Endothelial cell of umbilical vein (primary cell): ENCODE measurements at places on chromosomes 4 and X. TPM values are rescaled to one million over a fixed set of nuclear protein-coding genes. Genes with fewer than 3 reads are reported as not detected.
A peak's percentile ranks its signal among the peaks of the same experiment; 100 is the strongest.

GRCh38 chr4:138297743-138298405 lies 55.7 kb upstream of the SLC7A11 start:
- no peaks in the 10 kb centered on the region for H3K4me1 ChIP-seq
- H3K4me3 ChIP-seq: no peak overlapping the region
- no peak overlapping the region for H3K27ac ChIP-seq
- DNase-seq: no peak

The NUDT10 gene
- not detected in 2 replicates for total RNA-seq

- no peak overlapping the region for H3K4me3 ChIP-seq
- H3K27me3 ChIP-seq: no peaks in the 10 kb centered on the region
- no peaks in the 10 kb centered on the region for H3K4me1 ChIP-seq
- H3K36me3 ChIP-seq: no peaks in the 10 kb centered on the region
- H3K27ac ChIP-seq: no peak overlapping the region
Observed at GRCh38 chr4:105208561-105208960, 61.9 kb downstream of the TET2 start.

GRCh38 chrX:69603566-69604194 lies 12.2 kb upstream of the EDA start:
- H3K27ac ChIP-seq: no peak overlapping the region
- no peak overlapping the region for H3K4me3 ChIP-seq
- H3K36me3 ChIP-seq: no peaks in the 10 kb centered on the region
- DNase-seq: no peak
- no peaks in the 10 kb centered on the region for H3K27me3 ChIP-seq

- H3K27ac ChIP-seq: no peak overlapping the region
- H3K36me3 ChIP-seq: no peaks in the 10 kb centered on the region
- no peaks in the 10 kb centered on the region for H3K27me3 ChIP-seq
- H3K4me3 ChIP-seq: no peak overlapping the region
- no peaks in the 10 kb centered on the region for H3K4me1 ChIP-seq
- no peak for DNase-seq
Observed at GRCh38 chr4:11814758-11815157, 386.1 kb upstream of the HS3ST1 start.

- H3K36me3 ChIP-seq: no peaks in the 10 kb centered on the region
- peak; percentile 54 for DNase-seq
- H3K27ac ChIP-seq: peak overlapping the region; percentile 90
- H3K4me1 ChIP-seq: peaks cover 33% of the 10 kb centered on the region
- no peaks in the 10 kb centered on the region for H3K27me3 ChIP-seq
Observed at GRCh38 chrX:40148385-40149285, 50.9 kb upstream of the BCOR start.

The SCD5 gene
- total RNA-seq: 35.8 and 38.4 TPM in 2 replicates

The GABRB1 gene
- total RNA-seq: not detected in 2 replicates

DNA sequence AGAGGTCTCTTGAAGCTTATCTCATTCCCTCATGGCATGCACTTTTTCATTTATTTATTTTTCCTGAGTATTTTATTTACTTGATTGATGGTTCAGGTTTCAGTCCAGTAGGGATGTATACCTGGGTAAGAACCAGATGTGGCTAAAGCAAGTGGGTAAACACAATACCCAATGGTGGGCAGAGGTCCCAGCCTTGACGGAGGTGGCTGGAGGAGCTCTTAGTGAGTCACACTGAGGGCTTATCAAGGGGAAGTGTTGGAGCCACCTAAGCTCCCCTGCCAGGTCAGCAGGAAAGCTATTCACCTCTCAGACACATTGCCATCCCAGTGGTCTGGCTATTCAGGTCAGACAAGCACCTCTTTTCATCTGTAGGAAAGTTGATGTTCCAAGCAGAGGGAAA lies 236.2 kb upstream of the MAGEB16 start:
- no peak overlapping the region for H3K27ac ChIP-seq
- H3K4me3 ChIP-seq: no peak overlapping the region
- H3K36me3 ChIP-seq: no peaks in the 10 kb centered on the region
- H3K4me1 ChIP-seq: no peaks in the 10 kb centered on the region

DNA sequence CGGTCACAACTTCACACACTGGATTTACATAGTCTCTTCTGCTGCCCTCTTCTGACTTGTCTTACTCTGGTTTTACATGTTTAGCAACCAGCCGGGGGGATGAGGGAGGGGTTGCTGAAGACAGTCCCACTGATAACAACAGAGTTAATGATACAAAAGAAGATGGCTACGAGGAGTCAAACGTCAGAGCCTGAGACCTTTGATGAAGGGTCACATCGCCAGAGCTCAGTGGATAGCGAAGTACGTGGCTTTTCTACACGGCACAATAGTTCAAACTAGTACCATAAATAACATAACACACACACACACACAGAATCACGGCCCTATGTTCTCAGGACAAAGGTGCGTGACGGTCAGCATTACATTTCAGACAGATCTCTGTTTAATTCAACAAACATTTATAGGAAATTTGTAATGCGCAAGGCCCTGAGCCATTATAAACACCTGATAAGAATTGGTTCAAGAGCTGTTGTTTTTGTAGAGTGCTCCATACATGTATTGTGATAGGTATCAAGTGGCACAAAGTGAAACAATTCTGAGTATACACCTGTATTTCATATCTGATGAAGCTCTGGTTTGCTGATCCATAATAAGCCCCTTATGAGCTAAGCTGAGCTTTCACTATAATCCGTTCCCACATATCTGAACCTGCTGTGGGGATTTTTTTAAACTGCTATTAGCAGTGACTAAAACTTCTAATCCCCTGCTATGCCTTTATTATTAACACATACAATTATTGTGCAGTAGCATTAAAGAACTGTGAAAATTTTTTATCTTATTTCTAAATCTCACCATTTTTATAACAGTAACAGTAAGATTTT lies 100.0 kb downstream of the NR3C2 start:
- no peak overlapping the region for H3K27ac ChIP-seq
- no peak overlapping the region for H3K4me3 ChIP-seq
- no peaks in the 10 kb centered on the region for H3K27me3 ChIP-seq
- no peaks in the 10 kb centered on the region for H3K36me3 ChIP-seq
- no peaks in the 10 kb centered on the region for H3K4me1 ChIP-seq

DNA sequence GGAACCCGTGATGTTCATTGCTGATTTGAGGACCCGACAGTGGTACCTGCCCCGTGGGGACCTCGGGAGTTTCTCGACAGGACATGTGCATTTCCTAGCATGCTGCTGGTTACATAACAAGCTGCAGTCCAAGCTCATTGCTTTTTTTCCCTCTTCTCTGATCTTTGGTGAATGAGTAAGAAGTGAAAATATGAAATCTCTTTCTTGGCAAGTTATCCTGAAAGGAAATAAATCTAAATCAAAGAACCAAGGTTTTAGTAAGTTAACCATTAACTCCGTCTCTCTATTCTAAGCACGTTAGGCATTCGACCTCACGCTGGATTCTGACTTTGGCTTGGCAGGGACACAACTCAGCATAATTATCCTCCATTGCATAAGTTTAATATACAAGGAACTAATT lies 86.6 kb downstream of the STK32B start:
- no peaks in the 10 kb centered on the region for H3K36me3 ChIP-seq
- H3K4me3 ChIP-seq: no peak overlapping the region
- no peaks in the 10 kb centered on the region for H3K27me3 ChIP-seq
- DNase-seq: no peak

DNA sequence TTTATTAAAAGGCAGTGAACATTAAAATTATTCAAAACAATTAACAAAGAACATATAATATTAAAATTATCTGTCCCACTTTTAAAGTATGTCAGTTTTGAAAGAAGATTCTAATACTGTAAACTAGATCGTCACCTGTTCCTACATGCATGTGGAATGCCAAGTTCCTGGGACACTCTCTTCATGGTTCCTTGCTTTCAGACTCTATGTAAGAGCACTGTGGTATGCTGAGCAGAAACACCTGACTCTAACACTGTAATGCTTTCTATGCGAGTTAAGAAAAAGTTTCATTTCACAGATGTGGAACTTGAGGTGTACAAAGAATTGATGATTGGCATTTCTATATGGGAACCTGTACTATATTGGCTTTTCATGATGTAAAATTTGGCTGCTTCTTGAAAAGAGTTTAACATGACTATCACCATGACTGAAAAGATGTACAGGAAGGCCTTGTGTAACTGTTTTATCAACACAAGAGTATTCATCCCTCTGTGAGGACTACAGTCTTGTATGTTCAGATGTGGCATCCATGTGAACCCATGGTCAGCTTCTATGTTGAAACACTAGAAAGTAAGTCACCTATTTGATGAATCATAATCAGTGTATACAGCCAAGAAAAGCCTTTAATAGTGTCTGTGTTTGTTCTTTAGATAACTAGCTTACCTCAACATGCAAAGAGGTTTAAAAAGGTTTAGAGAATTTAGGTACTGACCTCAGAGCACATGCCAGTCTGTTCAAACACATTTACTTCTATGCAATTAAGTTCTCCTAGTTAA lies 354.5 kb downstream of the ARHGAP24 start:
- H3K27ac ChIP-seq: no peak overlapping the region
- peaks cover 33% of the 10 kb centered on the region for H3K4me1 ChIP-seq
- no peak for DNase-seq
- no peaks in the 10 kb centered on the region for H3K27me3 ChIP-seq
- no peaks in the 10 kb centered on the region for H3K36me3 ChIP-seq
- H3K4me3 ChIP-seq: no peak overlapping the region

The USP17L17 gene
- not detected in 2 replicates for total RNA-seq

The OPRPN gene
- total RNA-seq: not detected in 2 replicates

DNA sequence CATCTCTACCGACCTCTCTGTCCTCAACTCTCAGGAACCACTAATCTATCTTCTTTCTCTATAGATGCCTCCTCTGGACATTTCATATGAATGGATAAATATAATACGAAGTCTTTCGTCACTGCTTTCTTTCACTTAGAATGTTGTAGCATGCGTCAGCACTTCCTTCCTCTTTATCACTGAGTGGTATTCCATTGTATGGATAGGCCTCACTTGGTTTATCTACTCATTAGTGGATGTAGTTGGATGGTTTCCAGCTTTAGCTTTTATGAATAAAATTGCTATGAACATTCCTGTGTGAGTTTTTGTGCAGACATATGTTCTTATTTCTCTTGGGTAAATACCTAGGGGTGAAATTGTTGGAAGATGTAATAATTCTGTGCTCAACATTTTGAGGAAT lies 528.2 kb upstream of the FAT1 start:
- H3K4me3 ChIP-seq: no peak overlapping the region
- no peaks in the 10 kb centered on the region for H3K4me1 ChIP-seq
- H3K36me3 ChIP-seq: no peaks in the 10 kb centered on the region
- no peaks in the 10 kb centered on the region for H3K27me3 ChIP-seq
- DNase-seq: no peak

DNA sequence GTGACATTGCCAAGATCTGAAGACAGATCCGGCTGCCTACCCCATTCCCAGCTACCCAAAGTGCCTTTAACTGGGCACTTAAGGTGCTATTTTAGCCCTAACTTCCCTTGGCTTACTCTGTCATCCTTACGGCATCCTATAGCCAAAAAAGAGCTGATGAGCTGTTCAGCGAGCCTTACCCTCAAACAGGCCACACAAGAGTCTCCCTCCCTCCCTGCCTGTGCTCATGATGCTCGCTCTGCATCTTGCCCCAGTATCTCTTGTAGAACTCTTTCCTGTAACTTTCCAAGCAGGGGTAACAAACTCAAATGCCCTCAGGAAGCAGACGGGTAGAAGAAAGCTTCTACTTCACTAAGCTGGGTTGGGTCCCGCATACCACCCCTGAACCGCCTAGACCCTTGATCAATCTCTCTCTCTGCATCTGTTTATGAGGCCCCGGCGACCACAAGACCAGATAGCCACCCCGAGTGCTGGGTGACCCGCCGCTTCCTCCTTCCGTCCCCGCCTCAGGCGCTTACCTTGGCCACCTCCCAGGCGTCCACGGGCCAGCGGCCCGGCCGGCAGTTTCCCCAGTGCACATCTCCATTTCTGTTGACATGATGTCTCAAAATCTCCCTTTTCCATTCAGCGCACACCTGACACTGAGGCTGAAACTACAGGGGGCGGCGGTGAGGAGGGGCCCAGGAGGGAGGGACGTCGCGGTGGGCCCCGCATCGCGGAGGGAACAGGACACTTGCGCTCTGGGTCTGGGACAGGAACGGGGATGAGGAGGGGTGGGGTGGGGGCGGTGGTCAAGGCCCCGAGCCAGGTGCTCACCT lies 663 bp downstream of the CXorf38 start:
- H3K4me3 ChIP-seq: peak overlapping the region; percentile 78
- H3K27me3 ChIP-seq: no peaks in the 10 kb centered on the region
- DNase-seq: peak; percentile 24
- H3K4me1 ChIP-seq: peaks cover 21% of the 10 kb centered on the region
- peak overlapping the region; percentile 43 for H3K27ac ChIP-seq

The GLUD2 gene
- total RNA-seq: 0.33 and 0.53 TPM in 2 replicates

The SLC49A3 gene
- total RNA-seq: 5.0 and 11.5 TPM in 2 replicates

The RBM47 gene
- not detected in 2 replicates for total RNA-seq

The RENBP gene
- total RNA-seq: 6.2 and 8.0 TPM in 2 replicates

The CENPE gene
- 45.7 and 50.8 TPM in 2 replicates for total RNA-seq

GRCh38 chr4:77082886-77083608 lies 7.3 kb upstream of the CCNI start:
- H3K36me3 ChIP-seq: no peaks in the 10 kb centered on the region
- H3K27ac ChIP-seq: no peak overlapping the region
- no peak for DNase-seq
- H3K4me1 ChIP-seq: no peaks in the 10 kb centered on the region

The WNK3 gene
- 2.6 and 2.7 TPM in 2 replicates for total RNA-seq

The NPNT gene
- total RNA-seq: not detected in 2 replicates

- H3K36me3 ChIP-seq: no peaks in the 10 kb centered on the region
- H3K4me3 ChIP-seq: no peak overlapping the region
- H3K27ac ChIP-seq: no peak overlapping the region
- no peak for DNase-seq
Observed at GRCh38 chrX:151175283-151176062, 911 bp upstream of the GPR50 start.

The SAGE1 gene
- total RNA-seq: not detected in 2 replicates

DNA sequence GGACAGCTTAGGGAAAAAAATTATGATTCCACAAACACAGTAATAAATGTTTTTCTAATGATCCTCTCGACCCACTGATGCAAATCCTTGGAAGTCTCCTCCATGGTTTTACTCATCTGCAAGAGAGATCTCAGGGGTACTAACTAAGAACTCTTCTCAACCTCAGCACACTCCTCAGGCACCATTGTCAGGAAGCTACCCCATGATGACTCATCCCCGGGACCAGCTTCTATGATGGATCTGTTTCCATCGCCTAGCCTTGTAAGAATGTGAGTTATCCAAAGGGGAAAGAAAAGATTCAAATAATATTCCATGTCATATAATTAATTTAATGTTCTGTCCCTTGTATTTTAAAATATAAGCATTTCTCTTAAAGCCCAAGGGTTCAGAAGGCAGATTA lies 816.1 kb upstream of the IGFBP7 start:
- no peaks in the 10 kb centered on the region for H3K36me3 ChIP-seq
- no peak for DNase-seq
- H3K27ac ChIP-seq: no peak overlapping the region
- no peaks in the 10 kb centered on the region for H3K27me3 ChIP-seq
- H3K4me1 ChIP-seq: no peaks in the 10 kb centered on the region

The C1QTNF7 gene
- not detected in 2 replicates for total RNA-seq

DNA sequence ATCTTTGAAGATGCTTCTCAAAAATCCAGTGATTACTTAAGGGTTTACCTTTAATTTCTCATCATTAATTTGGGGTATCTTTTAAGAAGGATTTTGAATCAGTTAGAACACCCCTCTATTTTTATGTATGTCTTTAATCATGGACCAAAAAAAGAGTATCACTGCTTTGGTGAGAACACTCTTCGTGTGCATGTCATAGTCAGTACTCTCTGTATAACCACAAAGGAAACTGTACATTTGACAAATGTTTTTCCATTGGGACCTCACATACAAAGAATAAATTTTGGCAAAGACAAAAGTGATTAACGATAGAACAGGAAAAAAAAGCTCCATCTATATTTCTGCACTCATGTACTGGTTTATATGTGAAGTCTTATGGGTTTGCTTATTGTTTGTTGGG lies 31.3 kb downstream of the FAM241A start:
- H3K27ac ChIP-seq: no peak overlapping the region
- H3K4me3 ChIP-seq: no peak overlapping the region
- H3K4me1 ChIP-seq: no peaks in the 10 kb centered on the region
- no peaks in the 10 kb centered on the region for H3K36me3 ChIP-seq
- H3K27me3 ChIP-seq: no peaks in the 10 kb centered on the region
